ENCODE measurements at places on chromosomes 5 and 9. TPM values are rescaled to one million over a fixed set of nuclear protein-coding genes. Genes with fewer than 3 reads are reported as not detected.

DNA sequence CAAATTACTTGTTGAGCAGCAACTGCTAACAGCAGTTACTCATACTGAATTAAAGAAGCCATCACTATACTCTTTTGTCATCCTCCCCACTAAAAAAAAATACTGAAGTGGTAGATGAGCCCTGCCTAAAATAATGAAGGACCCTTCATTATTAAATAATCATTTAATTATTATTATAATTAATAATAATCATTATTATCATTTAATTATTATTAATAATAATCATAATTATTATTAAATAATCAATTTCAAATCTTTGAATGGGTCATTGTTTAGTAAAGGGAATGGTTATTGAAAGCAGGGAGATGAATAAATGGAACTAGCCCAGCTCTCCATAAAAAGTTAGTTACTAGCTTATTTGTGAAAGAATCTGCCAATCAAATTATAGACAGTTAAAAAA is 396.4 kb downstream of the NFIB start:
- no peak for DNase-seq

CLPTM1L gene
- 44.0 TPM for polyA plus RNA-seq

DNA sequence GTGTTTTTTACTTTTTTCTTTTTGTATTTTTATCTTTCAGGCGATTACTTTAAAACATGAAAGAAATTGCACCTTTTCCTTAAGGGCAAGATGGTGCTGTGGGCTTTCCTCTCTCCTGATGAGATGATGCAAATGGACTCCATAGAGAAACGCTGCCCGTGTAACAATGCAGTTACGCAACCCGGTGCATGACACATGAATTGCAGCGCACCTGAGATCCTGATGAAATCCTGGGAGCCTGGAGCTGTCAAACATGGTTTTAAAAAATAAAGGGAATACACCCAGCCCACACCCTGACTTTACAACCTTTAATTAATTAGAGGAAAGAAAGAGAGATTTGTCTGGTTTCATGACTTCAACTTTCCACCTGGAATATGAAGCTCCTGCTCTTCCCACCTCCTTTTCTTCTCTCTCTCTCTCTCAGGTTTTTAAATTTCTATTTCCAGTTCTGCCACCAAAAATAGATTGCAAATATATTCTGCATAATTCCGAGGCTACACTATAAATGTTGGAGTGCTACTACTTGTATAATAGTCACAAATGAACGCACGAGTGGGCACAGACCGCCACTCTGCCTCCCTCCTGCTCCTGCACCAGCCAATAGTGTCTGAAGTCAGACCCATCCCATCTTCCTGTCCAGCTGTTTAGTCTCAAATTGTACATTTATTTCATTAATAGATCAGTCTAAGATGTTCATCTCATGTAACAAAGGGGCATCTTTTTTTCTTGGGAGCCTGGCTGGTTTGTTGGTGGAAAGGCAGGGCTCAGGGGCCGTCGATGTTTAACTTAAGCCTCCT is 179.1 kb downstream of the AUH start:
- DNase-seq, result no peak

ARHGEF37 gene
- polyA plus RNA-seq, result 10.4 TPM

PITX1 gene
- polyA plus RNA-seq, result 0.02 TPM

GRCh38 chr5:90378752-90379151 is 30.8 kb downstream of the CETN3 start:
- no peak for DNase-seq

HEMGN gene
- polyA plus RNA-seq, result not detected

GRCh38 chr5:67904366-67904765 is 311.2 kb upstream of the PIK3R1 start:
- DNase-seq, result no peak

DNA sequence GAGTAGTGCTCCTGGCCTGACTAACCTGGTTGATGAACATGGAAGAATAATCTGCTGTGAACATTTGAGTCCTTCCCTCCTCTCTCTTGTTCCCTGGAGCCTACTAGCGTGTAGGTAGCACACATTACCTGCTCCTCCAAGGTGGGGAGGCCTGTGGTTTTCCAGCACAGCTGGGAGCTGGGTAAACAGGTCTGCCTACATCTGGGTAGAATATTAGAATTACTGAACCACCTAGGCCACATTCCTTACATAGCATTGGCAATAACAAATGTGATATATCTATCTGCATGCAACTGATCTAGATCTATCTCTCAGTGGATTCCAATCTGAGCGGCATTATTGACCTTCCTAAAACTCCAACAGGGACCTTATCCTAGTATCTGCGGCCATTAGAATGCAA is 151.0 kb upstream of the ZNF366 start:
- DNase-seq, result no peak

PCDHA9 gene
- polyA plus RNA-seq, result not detected

PPP3R2 gene
- not detected for polyA plus RNA-seq

GRCh38 chr9:1659363-1659690 is 355.8 kb upstream of the SMARCA2 start:
- DNase-seq, result no peak

SLIT3 gene
- 32.9 TPM for polyA plus RNA-seq

GRCh38 chr5:25006237-25006636 is 361.5 kb upstream of the CDH10 start:
- DNase-seq, result no peak

PCAT7 gene
- polyA plus RNA-seq, result 0.05 TPM

UIMC1 gene
- 15.3 TPM for polyA plus RNA-seq

DAPK1 gene
- 5.2 TPM for polyA plus RNA-seq

DNA sequence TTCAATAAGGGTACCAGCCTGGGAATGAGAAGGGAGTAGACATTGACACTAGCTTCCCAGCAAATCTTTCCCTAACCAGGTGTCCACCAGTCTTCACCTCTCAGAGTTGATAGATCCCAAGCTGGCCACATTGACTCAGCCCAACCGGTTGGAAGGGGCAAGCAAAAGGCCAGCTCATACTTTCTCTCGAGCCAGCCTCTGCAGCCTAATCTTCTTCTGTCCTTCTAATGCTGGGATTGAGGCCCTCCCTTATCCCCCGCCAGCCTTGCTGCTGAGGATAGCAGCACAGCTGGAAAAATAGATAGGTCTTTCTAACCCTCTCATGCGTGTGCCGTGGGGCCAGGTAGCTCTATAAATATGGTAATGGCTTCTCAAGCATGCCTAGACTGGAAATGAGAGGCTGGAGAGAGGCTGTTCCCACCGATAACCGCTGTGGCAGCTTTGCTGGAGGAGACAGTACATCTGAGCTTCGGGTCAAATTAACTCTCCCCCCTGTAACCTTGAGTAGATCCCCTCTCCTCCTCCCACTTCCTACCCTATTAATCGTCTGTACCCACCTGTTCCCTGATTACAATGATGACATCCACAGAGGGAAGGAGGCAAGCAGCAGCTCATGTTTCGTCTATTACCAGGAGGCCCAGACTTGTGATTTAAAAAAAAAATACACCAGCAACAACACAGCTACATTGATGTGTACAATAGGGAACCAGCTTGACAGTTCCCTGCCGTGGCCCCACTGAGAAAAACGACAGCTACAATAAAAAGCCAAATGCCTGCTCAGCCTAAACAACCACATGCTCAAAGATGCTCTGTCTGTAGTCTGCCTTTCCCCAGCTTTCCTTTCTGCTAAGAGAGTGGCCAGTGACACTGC is 219.9 kb upstream of the BRINP1 start:
- no peak for DNase-seq

GRCh38 chr9:18317896-18318295 is 156.1 kb upstream of the ADAMTSL1 start:
- DNase-seq, result no peak

DNA sequence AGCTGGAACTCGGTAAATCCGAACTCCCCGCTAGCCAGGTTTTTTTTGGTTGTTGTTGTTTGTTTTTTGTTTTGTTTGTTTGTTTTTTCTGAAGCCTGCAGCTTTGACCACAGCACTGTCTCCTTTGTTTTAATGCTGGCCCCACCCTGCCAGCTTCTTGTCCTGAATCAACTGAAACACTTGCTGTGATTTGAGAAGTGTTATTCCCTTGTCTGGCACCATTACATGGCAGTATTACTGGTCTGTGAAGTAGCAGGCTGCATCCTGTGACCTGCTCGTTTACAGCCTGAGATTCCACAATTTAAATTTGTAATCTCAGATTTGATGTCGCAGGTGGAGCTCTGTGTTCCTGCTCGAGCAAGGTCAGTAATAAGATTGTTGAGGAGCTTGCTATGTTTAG is 1.4 kb upstream of the SLC36A2 start:
- no peak for DNase-seq

DNA sequence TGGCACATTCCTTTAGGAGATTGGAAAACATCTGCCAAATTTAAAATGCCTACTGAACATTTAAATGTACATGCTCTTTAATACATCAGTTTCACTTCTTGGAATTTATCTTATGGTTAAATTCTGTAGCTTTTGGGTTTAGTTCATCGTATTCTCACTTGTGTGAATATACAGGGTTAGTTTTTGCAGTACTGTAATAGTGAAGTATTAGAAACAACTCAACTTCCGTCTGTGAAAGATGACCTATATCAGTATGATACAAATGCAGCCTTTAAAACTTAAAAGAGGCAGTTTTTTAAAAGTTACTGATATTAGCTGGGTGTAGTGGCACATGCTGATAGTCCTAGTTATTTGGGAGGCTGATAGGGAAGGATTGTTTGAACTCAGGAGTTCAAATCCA is 57.2 kb downstream of the CDC42SE2 start:
- DNase-seq, result no peak

- no peak for DNase-seq
Measured at GRCh38 chr5:65047948-65048690, 279.4 kb downstream of the CWC27 start.

DNA sequence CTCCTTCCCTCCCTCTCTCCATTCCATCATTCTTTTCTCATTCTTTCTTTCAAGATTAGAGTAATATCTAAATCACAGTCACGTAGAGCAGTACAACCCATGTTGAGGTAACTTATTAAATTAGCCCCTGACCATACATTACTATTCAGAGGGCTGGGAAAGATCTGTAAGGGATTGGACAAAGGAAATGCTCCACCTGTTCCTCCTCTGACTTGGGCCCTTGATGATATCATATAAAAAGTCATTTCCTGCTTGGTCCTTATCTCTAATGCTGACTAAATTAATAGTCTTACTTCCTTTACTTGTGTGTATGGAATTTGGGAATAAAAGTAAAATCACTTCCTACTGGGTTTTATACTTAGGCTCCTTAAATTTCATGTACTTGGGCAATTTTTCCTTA is 40.8 kb downstream of the SNX18 start:
- no peak for DNase-seq
